ENCODE measurements at places on chromosomes 1 and 21. TPM values are rescaled to one million over a fixed set of nuclear protein-coding genes. Genes with fewer than 3 reads are reported as not detected.

DNA sequence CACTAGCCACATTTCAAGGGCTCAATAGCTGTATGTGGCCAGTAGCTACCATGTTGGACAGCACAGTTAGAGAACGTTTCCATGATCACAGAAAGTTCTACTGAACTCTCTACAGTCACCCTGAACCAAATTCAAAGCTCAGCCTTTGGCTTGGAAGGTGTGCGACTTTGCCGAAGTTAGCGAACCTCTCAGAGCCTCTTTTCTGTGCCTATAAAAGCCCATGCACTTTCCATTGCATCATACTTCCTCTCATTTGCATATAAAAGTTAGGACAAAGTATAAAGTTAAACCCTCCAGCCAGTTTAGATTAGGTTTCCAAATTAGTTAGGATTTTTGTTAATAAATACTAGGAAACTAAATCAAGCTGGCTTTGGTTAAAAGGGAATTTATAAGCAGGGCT, 4.7 kb upstream of the SLC1A7 start:
- H3K27me3 ChIP-seq = no peaks in the 10 kb centered on the region
- no peaks in the 10 kb centered on the region for H3K36me3 ChIP-seq
- DNase-seq = no peak
- H3K4me3 ChIP-seq = no peak overlapping the region

DNA sequence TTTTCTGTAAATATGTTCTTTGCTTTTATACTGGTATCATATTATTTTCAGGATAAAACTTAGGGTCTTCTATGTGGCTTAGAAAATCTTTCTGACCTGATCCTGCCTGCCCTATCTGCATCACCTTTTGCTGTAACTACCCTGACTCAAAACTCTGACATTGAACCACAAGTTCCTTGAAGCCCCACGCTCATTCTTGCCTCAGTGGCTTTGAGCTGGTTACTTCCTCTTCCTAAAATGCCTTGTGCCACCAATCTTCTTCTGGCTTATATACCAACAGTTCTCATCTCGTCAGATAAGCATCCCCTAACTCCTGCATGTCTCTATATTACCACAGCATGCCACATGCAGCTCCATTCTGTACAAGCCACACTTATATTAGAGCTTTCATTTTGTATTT, 84.5 kb upstream of the LRRC7 start:
- no peak for DNase-seq
- no peak overlapping the region for H3K27ac ChIP-seq
- H3K27me3 ChIP-seq = no peaks in the 10 kb centered on the region
- H3K4me1 ChIP-seq = peaks cover 3% of the 10 kb centered on the region
- H3K4me3 ChIP-seq = no peak overlapping the region

GRCh38 chr1:23114424-23115079, 54.1 kb downstream of the LUZP1 start:
- no peak for DNase-seq
- H3K27ac ChIP-seq = no peak overlapping the region
- no peaks in the 10 kb centered on the region for H3K27me3 ChIP-seq
- peaks cover 11% of the 10 kb centered on the region for H3K4me1 ChIP-seq
- H3K36me3 ChIP-seq = no peaks in the 10 kb centered on the region
- H3K4me3 ChIP-seq = no peak overlapping the region

The INSRR gene
- not detected for total RNA-seq

The TTC3 gene
- total RNA-seq = 206 TPM

Data from thyroid gland (tissue), 4 donors.